ENCODE measurements at places on chromosomes 2 and 18.

DNA sequence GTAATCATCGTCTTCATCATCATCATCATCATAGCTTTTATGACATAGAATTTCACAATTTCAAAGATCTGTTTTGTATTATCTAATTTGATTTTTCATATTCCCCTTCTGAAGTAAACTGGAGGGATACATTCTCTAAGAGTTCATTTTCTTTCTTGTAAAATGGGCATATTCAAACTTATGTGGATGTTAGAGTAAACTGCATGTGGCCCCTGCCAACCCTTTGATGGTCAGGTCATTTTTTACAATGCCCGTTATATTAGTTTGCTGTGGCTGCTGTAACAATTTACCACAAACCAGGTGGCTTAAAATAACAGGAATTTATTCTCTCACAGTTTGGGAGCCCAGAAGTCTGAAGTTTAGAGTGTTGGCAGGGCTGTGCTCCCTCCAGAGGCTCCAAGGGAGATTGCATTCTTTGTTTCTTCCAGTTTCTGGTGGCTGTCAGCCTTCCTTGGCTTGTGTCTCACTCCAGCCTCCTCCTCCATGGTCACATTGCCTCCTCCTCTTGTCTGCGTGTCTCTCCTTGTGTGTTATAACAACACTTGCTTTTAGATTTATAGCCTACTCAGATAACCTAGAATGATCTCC lies 127.5 kb upstream of the MMADHC start:
- peak; percentile 8 for DNase-seq

GRCh38 chr2:206379266-206379665 lies 64.1 kb upstream of the ADAM23 start:
- peak; percentile 93 for DNase-seq

DNA sequence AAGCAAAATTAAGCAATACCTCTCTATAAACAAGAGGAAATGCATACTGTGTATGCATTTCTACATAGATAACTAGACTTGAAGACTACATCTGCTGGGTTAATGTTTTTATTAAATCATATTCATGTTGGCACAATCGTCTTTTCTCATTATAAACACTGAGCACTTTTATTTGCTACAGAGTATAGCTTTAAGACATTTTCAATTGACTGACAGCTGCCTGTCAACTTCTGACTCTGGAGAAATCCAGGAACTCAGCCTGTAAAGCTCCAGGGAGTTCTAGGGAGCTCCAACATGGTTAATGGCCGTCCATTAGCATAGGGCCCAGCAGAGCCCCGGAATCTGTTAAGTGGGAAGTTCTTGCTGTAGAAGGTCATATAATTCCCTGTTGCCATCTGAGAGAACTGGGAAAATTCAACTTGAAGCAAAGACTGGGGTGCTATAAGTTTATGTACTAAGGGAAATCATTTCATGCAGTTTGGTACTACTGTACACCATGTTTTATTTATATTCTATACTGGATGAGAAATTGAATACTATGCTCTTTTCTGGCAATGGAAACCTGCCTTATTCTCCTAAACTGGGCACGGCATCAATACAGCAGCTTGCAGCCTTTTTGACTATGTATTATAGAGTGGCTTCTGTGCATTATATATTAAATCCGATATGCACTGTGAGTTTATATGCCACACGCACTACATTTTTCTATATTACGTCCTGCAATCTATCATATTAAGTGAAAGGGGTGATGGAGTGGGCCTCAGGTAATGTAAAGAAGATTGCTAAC lies 243.5 kb upstream of the ZNF521 start:
- no peak for DNase-seq

DNA sequence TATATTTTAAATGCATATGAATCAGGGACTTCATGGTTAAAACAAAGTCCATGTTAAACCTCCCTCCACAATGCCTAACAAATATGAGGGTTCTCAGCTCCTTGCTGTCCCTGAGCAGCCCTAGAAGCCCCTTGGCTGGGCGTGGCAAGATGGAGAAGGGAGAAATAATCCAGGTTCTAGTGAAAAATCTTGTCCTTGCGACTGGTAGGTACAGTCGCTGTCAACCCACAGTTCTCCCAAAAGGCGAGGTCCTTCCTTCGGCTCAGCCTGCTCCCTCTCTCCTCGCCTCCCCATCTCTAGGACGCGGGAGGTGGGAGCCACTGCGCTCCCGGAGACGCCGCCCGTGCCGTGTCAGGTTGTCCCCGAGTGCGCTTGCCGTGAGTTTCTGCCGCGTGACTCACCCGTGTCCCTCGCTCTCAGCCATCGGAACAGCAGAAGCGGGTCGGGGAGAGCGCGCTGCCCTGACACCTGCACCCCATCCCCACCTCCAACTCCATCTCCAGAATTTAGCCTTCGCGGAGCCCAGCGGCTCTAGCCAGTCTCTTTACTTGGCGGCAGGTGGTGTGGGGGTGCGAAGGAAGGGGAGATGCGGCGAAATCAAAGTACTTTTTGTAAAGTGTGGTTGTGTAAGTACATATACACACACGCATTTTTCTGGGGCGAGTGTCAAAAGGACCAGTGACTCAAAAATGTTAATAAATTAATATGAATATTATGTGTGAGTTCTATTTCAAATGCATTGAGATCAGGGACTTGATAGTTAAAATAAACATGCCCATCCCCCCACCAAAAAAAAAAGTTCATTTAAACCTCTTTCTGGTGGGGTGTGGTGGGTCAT lies 65.1 kb upstream of the TMEM17 start:
- DNase-seq: no peak

DNA sequence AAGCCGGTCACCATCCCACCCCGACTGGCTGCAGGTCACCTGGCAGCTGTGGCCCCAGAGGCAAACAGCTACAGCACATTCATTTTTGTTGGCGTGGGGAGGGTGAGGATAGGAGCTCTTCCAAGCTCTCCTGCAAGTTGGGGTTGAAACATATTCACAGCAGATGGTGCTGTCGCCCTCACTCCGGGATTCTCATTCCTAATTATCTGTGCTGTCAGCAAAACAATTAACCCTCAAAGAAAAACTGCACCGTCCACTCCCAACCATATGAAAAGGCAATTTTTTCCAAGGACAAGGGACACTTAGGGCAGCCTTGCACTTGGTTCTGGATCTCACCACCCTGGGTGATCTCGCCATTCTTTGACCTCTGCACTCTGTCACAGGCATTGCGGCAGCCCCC lies 68.6 kb downstream of the ZBTB7C start:
- DNase-seq: peak; percentile 81

DNA sequence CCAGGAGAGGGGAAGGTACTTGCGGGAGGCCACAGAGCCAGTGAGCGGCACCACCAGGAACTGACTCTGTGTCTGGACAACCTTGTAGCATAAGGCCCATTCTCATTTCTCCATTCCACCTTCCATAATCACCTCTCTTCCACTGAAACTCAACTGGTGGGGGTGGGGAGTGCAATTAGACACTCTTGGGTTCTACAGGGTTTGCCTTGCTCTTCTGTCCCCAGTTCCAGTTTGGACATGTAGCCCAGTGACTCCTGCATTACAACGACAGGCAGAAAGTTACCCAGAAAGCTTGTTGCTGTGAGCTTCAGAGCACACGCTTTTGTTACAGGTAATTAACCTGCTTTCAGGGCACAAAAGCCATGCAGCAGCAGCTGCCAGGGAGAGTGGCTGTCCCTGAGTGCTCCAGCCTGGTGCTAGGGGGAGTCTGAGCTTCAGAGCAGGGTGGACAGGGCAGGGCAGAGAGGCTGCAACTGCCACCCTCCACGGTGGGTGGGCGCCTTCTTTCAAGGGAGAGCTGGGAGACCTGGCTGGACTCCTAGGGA lies 65.2 kb downstream of the COPS8 start:
- DNase-seq: no peak

DNA sequence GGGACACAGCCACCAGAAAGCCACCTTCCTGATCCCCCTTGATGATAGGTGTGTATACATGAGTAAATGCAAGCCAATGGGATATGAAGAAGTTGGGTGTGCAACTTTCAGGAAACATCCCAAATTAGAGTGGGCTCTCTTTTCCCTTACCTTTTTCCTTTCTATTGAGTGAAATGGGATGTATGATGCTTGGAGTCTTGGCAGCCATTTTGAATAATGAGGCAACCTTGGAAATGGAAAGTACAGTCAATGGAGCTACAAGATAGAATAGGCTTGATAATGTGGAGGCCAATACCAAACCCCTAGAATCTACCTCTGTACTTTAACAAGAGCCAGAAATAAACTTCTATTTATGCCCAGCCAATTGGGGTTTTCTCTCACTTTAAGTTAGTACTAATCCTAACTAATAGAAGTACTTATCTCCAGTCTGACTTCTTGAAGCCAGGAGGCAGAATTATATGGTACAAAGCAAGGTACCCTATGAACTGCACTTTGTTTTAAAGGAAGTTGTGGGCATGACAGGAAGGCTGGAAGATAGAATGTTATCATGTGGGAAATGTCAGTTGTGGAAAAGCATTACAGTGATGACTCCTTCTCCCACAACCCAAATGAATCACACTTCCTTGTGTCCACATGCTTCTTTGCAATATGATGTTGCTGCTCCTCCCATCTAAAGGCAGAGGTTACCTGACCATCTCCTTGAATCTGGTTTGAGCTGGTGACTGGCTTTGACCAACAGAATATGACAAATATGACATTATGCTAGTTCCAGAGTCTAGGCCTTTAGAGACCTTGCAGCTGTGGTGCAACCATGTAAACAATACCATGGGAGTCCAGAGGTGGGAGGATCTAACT lies 12.9 kb upstream of the NABP1 start:
- DNase-seq: no peak

DNA sequence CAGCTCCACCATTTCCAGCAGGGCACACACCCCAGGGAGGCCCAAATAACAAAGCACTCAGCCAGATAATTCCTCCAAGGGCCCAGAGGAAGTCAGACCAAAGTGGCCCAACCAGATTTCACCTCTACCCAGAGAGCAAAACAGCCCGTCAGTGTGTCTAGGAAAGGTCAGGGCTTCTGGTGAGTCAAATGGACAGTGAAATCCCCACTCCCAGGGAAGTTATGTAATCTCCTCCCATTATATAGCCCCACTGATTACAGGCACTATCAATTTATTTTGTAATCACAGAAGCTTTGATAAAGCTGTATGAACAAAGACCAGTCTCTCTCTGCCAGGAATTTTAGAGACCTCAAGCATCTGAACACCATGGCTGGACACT lies 4.0 kb downstream of the B4GALT6 start:
- no peak for DNase-seq

- no peak for DNase-seq
Measured at GRCh38 chr2:222706616-222707015, 35.2 kb downstream of the MOGAT1 start.

DNA sequence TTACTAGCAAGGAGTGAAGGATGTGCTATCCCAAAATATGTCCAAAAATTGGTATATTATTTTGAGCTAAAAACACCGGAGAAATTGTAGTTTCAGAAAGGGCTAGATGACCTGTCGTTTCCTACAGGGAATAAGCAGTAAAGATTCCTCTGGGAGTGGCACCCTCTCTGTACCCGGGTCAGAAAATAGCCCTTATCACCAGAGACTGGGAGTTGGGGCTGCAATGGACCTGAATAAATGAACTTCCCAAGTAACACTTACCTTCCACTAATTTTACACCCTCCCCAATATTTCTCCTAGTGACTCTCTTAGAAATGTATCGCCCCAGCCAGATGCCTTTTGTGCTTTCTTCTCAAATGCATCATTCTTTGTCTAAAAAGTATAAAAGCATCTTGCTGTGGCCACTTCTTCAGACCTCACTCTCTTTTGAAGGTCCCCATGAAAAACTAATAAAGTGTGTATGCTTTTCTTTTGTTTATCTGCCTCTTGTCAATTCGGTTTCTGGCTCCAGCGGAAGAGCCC lies 734 bp upstream of the RMC1 start:
- peak; percentile 34 for DNase-seq

- DNase-seq: no peak
Measured at GRCh38 chr2:239523954-239524330, 123.1 kb upstream of the HDAC4 start.

- no peak for DNase-seq
Measured at GRCh38 chr2:168496906-168497305, 40.8 kb downstream of the CERS6 start.

DNA sequence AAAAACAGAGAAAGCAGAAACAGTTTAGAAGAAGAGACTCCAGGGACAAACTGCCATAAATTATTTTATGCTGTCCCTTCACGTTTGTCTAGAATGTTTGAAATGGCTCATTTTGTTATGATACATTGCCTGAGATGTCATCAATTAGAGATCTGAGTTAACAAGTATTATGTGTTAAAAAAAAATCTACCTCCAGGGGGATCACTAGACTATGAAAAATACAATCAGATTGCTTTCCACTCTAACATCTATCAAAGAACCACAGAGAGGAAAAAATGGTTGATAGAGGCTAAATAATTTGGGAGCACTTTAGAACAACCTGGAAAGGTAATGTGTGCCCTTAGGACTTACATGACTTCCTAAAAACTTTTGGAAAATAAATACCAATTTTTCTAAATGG lies 103.8 kb upstream of the CCDC150 start:
- DNase-seq: peak; percentile 28
